Left ventricle myocardium superior (tissue), 1 donor: ENCODE measurements at places on chromosomes 4 and X.

- DNase-seq = no peak
Measured at GRCh38 chrX:113389846-113390245, 549.2 kb upstream of the AMOT start.

GRCh38 chr4:6332042-6332668 is 62.5 kb downstream of the WFS1 start:
- no peak for DNase-seq

DNA sequence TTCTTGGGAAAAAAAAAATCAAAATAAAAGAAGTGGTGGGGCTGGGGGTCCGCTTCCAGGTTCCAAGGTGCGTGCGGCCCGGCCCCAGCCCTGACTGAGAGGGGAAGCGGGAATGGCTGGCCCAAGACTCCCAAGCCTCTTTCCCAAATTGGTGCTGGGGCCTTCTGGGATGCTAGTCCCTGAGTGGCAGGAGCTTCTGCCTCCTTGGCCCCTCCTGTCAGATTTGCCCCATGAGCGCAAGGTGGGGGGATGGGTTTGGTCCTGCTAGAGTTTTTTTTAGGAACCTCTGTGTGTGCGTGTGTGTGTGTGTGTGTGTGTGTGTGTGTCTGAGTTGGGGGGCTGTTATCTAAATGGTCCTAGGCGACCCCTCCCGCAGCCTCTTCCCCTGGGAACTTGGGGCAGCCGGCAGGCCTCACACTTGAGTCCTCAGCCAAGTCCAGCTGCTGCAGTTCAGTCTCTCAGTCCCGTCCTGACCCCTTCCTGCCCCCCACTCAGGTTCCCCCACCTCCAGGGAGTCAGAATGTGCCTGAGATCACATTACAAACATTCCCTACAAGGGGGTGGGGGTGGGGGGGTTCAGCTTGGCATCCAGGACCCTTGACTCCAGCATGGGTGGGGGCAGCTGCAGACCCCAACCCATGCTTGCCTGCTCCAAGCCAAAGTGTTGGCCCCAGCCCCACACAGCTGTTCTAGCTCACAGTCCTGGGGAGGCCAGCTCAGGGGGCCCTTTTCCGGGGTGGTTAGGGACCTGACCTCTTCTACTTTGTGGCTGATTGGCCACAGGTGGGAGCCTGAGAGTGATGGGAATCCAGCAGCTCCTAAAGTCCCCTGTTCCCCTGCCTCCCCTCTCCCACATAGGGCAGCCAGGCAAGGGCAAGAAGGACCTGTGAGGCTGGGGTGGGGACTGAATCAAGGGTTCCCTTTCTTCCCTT is 4.0 kb downstream of the EFNB1 start:
- no peak for DNase-seq

DNA sequence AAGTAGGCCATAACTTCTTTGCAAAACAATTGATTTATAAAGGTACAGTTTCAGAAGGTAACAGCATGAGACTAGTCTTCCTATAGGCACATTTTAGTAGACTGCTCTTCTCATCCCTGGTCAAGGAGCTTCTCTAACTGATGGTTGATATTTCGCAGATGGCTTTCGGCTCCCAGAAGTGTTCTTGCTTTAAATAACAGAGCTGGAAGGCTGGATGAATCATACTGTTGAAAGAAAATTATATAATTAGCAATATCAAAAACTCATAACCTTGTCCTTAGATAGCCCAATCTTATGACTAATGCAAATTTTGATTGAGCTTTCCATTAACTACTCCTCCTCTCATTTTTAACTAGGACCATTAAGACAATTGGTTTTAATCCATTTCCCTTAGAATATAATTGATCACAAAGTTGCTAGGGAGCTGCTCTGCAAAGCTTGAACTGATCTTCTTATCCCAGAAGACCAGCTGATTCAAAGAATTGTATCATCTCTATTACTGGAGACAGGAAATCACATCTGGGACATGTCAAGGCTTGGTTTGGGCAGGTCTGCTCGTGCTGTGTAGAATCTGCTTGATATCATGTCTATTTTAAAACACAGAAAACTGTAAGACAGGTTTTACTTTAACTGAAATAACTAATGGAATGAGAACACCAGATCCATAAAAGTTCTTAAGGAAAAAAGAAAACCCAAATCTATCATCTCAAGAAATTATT is 38.6 kb downstream of the CENPU start:
- no peak for DNase-seq

DNA sequence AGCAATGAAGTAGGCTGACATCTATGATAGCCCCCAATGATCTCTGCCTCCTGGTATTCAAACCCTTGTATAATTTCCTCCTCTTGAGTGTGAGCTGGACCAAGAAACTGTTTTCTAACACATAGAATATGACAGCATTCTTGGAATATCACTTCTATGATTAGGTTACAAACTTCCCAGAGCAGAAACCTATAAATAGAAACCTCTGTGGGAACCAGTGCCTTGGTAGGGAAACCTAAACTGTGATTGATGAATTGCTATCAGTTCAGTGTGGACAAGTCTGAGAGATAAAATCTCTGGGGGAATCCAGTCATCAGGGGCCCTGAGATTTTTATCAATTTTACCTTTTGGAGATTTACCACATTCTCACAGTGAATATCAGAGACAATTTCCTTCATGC is 756.5 kb upstream of the AGA start:
- DNase-seq = no peak

- DNase-seq = no peak
Measured at GRCh38 chr4:53483250-53483649, 105.8 kb downstream of the FIP1L1 start.
